Smooth muscle cell of bladder (primary cell): ENCODE measurements at places on chromosomes 5 and 9. TPM values are rescaled to one million over a fixed set of nuclear protein-coding genes. Genes with fewer than 3 reads are reported as not detected.

PCDHGB6 gene
- total RNA-seq, result 2.7 and 3.1 TPM in 2 replicates

PPP1R26 gene
- total RNA-seq, result 9.5 and 10.4 TPM in 2 replicates

CDH9 gene
- 0.18 TPM in 1 of 2 replicates, not detected in the other for total RNA-seq

LAMC3 gene
- 0.09 and 0.28 TPM in 2 replicates for total RNA-seq

PCDHGA5 gene
- 1.3 TPM in 2 replicates for total RNA-seq

SMIM23 gene
- total RNA-seq, result not detected in 2 replicates

RETREG1 gene
- 0.71 and 0.92 TPM in 2 replicates for total RNA-seq

GARIN3 gene
- not detected in 2 replicates for total RNA-seq

MTRR gene
- 23.9 and 25.2 TPM in 2 replicates for total RNA-seq

ADAMTS16 gene
- 0.14 and 0.18 TPM in 2 replicates for total RNA-seq

FAM78A gene
- total RNA-seq, result 0.43 and 0.55 TPM in 2 replicates

LTC4S gene
- total RNA-seq, result 0.65 TPM in 1 of 2 replicates, not detected in the other

ELP1 gene
- total RNA-seq, result 27.4 and 33.5 TPM in 2 replicates

PRDM9 gene
- total RNA-seq, result not detected in 2 replicates

TUBB4B gene
- total RNA-seq, result 101 and 110 TPM in 2 replicates
